Activated CD4-positive, alpha-beta T cell treated with anti-CD3 and anti-CD28 coated beads for 24 hours (primary cell): ENCODE measurements at places on chromosomes 5 and 9.
A peak's percentile ranks its signal among the peaks of the same experiment; 100 is the strongest.

DNA sequence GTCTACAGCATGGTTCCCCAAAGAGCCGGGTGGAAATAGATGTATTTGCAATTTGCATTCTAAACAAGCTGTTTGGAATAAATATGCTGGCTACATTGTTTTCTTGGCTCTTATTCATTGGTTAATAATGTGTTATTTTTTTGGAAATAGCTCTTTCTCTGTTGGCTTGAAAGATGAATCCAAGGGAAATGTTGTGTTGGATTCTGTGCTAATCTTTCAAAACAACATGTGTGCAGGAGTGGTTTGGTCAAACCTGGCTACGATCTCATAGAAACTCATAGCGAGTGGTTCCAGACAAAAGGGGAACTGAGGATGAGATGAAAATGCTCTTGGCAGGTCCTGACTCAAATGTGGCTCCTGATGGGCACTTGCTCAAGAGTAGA, 63.7 kb upstream of the CXCL14 start:
- no peak for DNase-seq

GRCh38 chr9:116574027-116574679, 113.0 kb upstream of the TRIM32 start:
- no peak for DNase-seq

DNA sequence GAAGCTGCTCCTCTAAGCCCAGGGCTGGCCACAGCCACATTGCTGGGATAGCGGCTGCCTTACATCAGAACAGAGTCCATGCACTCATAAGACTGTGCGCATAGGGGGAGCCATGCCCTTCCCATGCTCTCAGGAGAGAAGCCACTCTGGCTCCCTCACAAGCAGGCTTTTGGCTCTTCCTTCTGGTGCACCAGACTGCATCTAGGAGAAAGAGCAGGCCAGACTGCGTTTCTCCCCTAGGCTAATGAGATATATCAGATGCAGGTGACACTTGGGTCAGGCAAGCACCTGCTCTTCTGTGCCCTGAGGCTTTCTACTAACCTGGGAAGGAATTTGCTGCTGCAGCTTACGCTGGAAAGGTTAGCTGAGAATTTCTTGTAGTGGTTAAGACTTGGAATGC, 43.2 kb upstream of the BRINP1 start:
- no peak for DNase-seq

GRCh38 chr9:128115187-128116103, 12.1 kb downstream of the PTGES2 start:
- no peak for DNase-seq

- no peak for DNase-seq
Observed at GRCh38 chr9:6640268-6641051, 5.1 kb downstream of the GLDC start.

GRCh38 chr9:126624479-126624826, 10.7 kb downstream of the LMX1B start:
- DNase-seq, result no peak

GRCh38 chr5:61866930-61867329, 439.1 kb upstream of the KIF2A start:
- DNase-seq, result no peak

DNA sequence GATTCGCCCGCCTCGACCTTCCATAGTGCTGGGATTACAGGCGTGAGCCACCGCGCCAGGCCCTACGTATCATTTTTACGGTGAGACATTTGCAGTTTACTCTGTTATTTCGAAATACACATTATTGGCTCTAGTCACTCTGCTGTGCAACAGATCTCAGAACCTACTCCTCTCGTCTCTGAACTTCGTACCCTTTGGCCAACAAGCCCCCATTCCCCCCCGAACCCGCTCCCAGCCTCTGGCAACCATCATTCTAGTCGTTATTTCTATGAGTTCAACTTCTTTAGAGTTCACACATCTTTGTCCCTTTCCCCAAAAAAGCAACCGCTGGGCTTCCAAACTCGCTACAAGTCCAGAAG, 735 bp downstream of the PTGR1 start:
- no peak for DNase-seq

DNA sequence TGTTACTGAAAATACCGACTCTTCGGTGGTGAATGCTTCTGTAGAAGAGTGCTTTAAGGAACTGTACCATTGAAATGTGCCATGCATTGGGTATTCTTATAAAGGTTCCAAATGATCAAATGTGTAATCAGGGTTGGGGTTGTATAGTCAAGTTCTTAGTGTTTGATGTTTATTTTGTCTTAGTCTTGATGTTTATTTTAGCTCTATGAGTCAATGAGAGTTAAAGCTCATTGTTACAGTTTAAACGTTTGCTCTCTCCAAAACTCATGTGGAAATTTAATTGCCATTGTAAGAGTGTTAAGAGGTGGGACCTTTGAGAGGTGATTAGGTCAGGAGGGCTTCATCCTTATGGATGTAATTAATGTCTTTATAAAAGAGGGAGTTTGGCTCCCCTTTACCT, 153.0 kb downstream of the FER start:
- DNase-seq, result no peak

DNA sequence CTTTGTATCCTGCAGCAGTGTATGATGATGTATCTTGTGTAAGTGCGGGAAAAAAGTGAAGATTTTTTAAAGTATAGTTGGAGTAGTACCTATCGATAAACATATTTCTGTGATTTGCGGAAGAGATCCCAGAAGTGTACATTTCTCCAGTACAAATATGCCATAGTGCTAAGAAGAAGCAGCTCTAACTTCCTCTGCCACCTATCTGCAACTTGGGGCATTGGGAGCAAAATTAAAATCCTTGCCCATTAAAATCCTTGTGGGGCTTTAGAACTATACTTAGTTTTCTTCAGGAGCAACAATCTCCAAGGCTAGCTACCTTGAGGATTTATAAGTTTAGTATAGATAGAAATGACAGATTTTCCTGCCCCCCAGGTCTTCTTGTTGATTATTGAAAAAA, 123.7 kb downstream of the VCAN start:
- DNase-seq, result no peak

DNA sequence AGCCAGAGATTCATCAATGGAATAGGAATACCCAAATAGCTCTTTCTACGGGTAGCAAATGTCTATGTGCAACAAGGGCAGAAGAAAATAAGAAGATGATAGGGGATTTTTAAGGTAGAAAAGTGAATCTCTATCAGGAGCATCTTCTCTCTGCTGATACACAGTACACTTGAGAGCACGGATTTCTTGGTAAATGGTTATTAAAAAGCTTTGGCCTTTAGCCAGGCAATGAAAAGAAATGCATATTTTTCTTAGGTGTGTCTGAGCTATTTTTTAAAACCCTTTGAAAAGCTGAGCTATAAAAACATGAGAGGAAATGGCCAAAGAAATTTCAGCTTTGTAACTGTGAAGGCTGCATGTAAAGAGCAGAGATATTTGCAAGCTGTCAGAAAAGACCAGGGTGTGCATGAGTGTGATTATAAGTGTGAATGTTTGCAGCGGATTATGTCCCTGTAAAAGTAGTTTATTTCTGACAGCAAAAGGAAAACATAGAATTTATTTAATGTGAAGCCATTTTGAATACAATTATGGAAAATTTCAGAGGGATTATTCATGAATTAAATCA, 487.1 kb upstream of the PIK3R1 start:
- no peak for DNase-seq

DNA sequence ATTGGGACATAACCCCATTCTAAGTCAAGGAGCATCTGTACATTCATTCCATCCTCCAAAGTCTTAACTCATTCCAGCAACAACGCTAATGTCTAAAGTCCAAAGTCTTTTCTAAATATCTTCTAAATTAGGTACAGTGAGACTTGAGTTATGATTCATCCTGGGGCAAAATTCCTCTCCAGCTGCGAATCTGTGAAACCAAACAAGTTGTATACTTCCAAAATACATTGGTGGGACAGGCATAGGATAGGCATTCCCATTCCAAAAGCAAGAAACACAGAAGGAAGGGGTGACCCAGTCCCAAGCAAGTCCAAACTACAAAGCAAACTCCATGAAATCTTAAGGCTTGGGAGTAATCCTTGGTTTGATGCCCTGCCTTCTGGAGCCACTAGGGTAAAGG, 97.6 kb upstream of the FANCC start:
- DNase-seq, result no peak

- no peak for DNase-seq
Observed at GRCh38 chr5:107500840-107501239, 169.9 kb downstream of the EFNA5 start.

- no peak for DNase-seq
Observed at GRCh38 chr9:124593651-124594058, 86.5 kb upstream of the NR5A1 start.

- DNase-seq, result peak; percentile 11
Observed at GRCh38 chr5:56910210-56910965, 992 bp downstream of the SETD9 start.

- DNase-seq, result no peak
Observed at GRCh38 chr9:35732800-35733541, 505 bp downstream of the CREB3 start.

GRCh38 chr5:74360535-74361210, 279.9 kb downstream of the ENC1 start:
- DNase-seq, result no peak

DNA sequence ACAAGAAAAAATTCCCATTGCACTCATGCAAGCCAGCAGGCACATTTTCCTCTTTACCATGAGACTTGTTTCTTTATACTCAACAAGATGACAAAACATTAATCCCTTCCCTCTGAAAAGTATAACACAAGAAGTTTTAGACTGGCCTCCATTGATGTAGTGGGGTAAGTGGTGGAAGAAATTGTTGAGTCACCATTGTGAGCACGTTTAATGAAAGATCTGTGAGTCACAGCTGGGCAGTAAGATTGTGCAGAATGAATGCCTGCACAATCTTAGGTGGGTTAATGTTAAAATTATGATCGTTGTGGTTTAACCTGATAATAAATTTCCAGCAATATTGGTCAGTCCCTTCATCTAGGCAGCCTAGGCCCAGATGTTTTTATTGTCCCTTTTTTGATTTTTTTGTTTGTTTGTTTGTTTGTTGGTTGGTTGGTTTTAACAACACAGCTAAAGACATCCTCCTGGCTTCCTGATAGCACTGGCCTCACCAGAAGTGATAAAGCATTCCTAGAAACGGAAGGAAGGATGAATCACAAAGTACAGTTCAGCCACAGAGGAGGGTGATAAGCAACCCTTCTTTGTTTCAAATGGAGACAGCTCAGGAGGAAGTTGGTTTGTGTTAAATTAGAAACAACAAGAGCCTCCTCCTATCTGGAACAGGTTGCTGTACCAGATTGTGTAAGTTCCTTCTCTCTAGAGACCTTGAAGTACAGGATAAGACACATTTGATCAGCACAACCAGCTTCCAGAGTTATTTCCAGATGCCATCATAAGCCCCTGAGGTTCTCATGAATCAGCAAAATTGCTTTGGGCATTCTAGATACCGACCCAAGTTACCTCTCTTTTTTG, 40.3 kb downstream of the SLC24A2 start:
- DNase-seq, result no peak

DNA sequence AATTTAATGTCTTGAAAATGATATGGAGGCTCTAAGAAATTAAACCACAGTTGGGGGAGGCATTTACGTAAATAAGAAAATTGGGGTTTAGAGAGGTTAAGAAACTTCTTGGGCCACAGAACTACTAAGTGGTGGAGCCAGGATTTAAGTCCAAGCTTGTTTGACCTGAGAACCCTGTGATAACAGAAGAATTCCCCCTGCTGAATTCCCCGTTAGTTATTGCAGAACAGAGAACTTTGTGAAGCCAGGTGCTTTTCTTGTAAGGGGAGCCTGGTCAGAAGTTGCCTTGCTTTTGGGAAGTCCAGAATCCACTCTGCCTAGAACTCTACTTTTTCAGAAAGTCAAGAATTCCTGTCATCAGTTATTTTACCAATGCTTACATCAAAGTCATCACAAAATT, 309.3 kb upstream of the SEMA6A start:
- DNase-seq, result no peak

GRCh38 chr5:66826696-66827095, 230.5 kb downstream of the MAST4 start:
- no peak for DNase-seq
